Fibroblast of the aortic adventitia (primary cell): ENCODE measurements at places on chromosomes 2 and 18.
A peak's percentile ranks its signal among the peaks of the same experiment; 100 is the strongest.

- DNase-seq: no peak
Observed at GRCh38 chr2:235501673-235502031, 7.8 kb downstream of the AGAP1 start.

DNA sequence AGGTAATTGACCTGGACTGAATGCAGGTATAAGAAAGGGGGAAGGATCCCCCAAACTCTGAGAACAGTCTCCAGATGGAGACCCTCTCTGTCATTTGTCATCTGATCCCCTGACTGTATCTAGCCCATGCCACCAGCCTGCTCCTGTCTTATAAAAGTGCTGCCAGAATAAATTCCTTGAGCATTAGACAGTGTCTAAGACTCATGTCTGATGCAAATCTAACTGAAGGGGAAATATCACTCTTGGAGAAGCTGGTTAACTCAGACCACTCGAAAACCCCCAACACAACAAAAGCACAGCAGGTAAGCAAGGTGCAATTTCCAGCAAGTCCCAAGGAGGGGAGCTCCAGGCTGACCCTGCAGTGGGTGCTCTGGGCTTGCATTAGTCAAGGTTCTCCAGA lies 40.9 kb upstream of the KDM3A start:
- DNase-seq: no peak

DNA sequence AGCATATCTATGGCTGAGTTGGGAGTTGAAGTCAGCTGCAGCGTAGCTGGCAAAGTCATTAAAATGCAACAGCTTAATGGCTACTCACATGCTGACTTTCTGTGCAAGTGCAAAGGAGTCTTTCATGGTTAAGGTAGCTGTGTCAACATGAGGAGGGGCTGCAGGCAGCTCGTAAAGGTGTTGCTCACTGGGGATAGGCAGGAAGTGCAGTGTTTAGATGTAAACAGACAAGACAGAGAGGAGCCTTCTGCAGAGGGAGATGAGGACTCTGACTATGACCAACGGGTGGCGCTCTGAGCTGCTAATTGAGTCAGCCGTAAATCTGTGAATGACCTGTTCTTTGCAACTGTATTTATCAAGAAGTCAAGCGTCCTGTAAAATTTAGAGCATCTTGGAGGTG lies 22.3 kb upstream of the CAVIN2 start:
- DNase-seq: no peak

- peak; percentile 63 for DNase-seq
Observed at GRCh38 chr2:180202467-180202951, 195.4 kb upstream of the CWC22 start.

- no peak for DNase-seq
Observed at GRCh38 chr18:70028084-70028483, 80.4 kb upstream of the CD226 start.

GRCh38 chr2:74567881-74568280 lies 13.4 kb downstream of the DOK1 start:
- peak; percentile 87 for DNase-seq

DNA sequence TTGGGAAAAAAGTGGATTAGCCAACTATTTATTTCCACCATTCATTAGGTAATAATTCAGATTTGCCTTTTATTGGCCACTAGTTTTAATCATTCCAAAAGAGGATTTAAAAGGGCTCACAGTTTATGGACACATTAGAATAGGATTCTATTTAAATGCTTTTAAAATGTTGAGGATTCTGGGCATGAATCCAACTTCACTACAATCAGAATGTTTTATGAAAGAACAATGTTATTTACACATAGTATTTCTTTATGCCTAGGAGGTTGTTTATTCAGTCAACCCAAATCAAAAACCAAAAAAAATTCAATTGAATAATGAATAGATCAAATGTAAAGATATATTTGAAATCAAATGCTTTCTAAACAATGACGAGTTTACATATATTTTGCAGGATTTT lies 232.2 kb downstream of the GULP1 start:
- peak; percentile 61 for DNase-seq
